Substantia nigra (tissue), 51 donors: ENCODE measurements at places on chromosomes 5 and 9.

- no peak for DNase-seq
These were observed 2.2 kb downstream of the NTNG2 start for GRCh38 chr9:132163876-132164603.

- no peak for DNase-seq
These were observed 580.2 kb downstream of the CCDC171 start for GRCh38 chr9:16133032-16133431.

DNA sequence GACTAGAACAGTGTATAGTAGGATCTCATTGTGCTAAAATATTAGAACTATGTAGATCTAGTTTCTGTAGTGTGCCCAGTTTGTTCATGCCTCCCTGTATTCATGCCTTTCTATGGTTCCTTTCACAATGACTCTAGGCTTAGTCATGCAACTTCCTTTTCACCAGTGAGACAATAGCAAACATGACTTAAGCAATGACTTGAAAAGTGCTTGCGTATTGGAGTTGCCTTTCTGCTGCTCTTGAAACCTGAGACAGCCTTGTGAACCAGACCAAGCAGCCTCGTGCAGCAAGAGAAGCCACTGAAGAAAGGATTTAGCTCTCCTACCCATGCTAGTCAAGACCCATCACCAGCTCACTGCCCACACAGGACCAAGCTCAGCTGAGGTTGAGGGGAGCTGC is 294.5 kb upstream of the TAS2R1 start:
- no peak for DNase-seq

- DNase-seq = no peak
These were observed 23.2 kb upstream of the IQGAP2 start for GRCh38 chr5:76379855-76380254.

DNA sequence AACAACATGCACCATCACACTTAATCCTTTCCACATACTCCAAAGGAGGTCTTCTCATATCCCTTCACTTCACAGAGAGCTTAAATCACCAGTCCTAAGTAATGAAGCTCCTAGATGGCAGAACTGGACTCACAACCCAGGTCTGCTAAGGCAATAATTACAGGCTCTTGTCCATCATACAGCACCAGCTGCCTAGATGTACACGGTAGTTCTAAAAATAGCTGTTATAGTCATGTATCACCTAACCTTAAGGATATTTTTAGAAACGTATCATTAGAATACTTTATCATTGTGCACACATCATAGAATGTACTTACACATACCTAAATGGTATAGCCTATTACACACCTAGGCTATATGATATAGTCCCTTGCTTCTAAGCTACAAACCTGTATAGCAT is 644.6 kb upstream of the RGMB start:
- no peak for DNase-seq

GRCh38 chr5:150066901-150067396 is 19.4 kb downstream of the CSF1R start:
- no peak for DNase-seq

DNA sequence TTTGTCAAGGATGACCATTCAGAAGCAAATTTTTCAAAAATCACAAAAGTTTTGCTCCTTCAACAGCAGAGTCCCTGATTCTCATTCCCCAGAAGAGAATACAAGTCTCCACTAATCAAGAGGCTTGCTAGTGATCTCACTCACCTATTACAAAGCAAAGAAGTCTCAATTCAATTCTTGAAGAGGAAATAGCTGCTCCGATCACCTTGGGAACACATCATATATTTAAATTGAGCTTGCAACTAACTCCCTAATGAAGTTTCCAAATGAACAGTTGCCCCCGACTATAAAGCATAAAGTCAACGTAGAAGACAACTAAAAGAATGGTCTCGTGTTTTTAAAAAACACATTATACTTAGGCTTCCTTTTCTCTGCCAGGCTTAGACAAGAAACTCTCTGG is 1.6 kb downstream of the LIFR start:
- no peak for DNase-seq

- DNase-seq = no peak
These were observed 3.1 kb upstream of the PRELID2 start for GRCh38 chr5:145838276-145838675.

GRCh38 chr5:1594357-1595106 is 70.8 kb upstream of the LPCAT1 start:
- DNase-seq = no peak

- no peak for DNase-seq
These were observed 36.9 kb downstream of the KIF4B start for GRCh38 chr5:155050384-155051019.

DNA sequence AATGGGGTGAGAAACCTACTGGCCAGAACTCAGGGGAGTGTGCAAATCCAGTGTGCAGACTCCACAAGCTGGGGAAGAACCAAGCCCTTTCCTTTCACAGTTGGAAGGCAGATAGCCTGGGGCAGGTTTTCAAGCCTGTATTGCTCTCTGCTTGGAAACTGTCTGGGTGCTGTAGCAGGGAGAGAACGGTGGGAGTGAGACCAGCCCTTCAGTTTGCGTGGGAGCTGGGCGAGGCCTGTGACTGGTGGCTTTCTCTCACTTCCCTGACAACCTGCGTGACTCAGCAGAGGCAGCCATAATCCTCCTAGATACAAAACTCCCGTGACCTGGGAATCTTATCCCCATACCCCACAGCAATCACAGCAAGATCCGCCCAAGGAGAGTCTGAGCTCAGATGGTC is 44.9 kb upstream of the SNCAIP start:
- no peak for DNase-seq

DNA sequence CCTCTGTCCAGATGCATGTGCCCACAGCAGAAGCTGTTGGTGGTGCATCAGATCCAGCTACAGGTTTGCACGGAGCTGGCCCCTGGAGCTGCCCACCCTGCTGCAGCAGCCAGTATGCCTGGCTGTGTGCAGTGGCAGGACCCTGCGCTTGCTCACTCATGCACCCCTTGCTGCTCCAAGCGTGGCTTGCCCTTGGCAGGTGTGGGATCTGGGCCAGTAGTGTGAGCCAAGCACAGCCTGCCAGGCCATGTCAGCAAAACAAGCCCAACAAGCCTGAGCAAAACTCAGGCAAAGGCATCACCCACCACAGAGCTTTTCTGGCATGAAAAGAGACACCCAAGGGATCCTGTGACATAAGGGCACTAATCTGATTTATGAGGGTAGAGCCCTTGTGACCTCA is 18.3 kb upstream of the ECPAS start:
- no peak for DNase-seq

DNA sequence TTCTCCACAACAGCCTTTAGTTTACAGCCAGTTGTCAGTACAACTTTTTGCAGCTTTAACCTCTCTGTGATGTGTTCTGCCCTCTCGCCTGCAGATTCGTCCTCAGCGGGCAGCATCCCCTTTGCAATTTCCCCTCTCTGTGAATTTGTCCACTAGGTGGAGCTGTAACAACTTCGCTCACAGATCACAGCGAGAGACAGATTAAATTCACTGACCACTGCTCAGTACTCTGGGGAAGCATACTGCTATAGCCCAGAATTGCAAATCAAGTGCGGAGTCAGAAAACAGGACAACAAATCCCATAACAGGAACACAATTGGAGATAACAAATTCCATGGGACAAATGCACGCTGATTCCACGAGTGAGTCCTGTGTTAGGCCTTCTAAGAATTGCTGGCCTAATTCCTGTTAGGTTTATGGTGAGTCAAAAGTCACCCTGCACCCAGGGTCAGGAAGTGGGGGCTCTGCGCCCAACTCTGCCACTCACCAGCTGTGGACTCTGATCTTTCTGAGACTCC is 2124.9 kb downstream of the MAT2B start:
- DNase-seq = peak; percentile 40

- no peak for DNase-seq
These were observed 8.1 kb downstream of the IDNK start for GRCh38 chr9:83630938-83631457.

GRCh38 chr5:88884608-88884877 is 1.6 kb upstream of the MEF2C start:
- DNase-seq = no peak

- DNase-seq = no peak
These were observed 20.3 kb downstream of the LMX1B start for GRCh38 chr9:126633881-126634558.

DNA sequence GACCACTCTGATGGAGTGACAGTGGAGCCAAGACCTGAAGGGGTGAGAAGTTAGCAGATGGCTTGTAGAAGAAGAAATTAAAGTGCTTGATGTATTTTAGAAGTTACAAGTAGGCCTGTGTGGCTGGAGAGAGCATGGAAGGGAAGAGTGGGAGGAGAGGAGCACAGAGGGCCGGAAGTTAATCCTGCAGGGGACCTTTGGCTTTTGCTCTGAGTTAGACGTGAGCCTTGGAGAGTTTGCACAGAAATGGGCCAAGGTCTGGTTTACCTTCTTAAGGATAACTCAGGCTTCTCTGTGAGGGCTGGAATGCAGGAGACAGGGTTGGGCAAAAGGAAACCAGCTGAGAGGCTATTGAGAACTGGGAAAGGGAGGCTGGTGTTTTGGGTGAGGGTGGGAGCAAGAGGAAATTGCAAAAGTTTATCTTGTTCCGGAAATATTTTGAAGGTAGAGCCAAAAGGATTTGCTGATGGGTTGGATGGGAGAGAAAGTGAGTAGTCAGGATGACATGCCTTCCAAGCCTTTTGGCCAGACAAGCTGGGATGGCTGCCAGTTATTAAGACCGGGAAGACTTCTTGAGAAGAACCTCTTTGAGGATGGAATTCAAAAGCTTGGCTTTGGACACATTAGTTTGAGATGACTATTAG is 17.5 kb upstream of the F2RL1 start:
- no peak for DNase-seq

GRCh38 chr5:133801955-133802751 is 166.3 kb downstream of the C5orf15 start:
- no peak for DNase-seq

- DNase-seq = no peak
These were observed 75.0 kb upstream of the RAD23B start for GRCh38 chr9:107208121-107208520.

GRCh38 chr9:125932012-125932411 is 184.8 kb downstream of the PBX3 start:
- DNase-seq = no peak
